HCT116 (cell line): ENCODE measurements at places on chromosomes 1 and 21. TPM values are rescaled to one million over a fixed set of nuclear protein-coding genes. Genes with fewer than 3 reads are reported as not detected.
A peak's percentile ranks its signal among the peaks of the same experiment; 100 is the strongest.

DNA sequence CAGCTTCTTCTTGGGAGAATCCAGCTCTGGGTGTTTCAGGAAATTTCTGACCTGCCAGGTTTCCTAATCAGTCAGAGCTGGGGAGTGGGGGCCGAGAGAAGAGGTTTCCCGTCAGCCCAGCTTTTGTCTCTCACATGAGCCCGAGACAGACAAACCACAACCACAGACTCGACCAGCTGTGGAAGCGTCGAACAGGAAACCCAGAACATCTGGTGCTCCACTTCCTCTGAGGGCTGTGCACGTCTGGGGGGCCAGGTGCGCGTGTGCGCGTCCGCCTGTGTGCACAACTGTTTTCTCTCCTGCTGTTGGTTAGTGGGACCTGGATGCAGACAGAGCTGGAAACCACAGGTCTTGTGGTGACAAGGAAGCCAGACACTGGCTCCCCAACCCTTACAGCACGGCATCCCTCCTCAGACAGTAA, 113.0 kb upstream of the SLC25A33 start:
- no peak for DNase-seq

PSMB2 gene
- 122 TPM for total RNA-seq

PLCH2 gene
- 2.0 TPM for total RNA-seq

DNA sequence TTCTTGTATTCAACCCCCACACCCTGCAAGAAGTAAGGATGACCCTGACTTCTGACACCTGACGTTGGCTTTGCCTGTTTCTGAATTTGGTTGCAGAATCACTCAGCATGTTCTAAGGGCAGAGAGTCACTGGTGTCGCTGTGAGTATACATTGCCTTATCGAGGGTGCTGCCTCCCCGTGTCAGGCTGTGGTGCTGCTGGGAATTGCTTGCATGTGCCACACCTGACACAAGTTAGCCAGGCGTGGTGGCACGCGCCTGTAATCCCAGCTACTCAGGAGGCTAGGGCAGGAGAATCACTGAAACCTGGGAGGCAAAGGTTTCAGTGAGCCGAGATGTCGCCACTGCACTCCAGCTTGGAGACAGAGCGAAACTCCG, 45.9 kb downstream of the WDR4 start:
- DNase-seq, result peak; percentile 10

GRCh38 chr21:41650526-41651145, 116.2 kb downstream of the RIPK4 start:
- no peak for DNase-seq

ELF3 gene
- total RNA-seq, result 200 TPM

DNA sequence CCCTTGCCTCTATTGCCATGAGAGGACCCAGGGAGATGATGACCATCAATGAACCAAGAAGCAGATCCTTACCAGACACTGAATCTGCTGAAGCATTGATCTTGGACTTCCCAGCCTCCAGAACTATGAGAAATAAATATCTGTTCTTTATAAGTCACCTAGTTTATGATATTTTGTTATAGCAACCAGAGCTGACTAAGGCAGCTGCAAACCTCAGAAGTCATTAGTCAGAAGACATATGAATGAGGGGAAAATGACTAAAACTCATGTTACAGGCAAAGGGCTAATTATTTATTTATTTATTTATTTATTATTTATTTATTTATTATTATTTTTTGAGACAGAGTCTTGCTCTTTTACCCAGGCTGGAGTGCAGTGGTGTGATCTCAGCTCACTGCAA, 321.1 kb downstream of the TGFB2 start:
- DNase-seq, result no peak

GRCh38 chr21:46618738-46619379, 14.0 kb upstream of the S100B start:
- no peak for DNase-seq

DNA sequence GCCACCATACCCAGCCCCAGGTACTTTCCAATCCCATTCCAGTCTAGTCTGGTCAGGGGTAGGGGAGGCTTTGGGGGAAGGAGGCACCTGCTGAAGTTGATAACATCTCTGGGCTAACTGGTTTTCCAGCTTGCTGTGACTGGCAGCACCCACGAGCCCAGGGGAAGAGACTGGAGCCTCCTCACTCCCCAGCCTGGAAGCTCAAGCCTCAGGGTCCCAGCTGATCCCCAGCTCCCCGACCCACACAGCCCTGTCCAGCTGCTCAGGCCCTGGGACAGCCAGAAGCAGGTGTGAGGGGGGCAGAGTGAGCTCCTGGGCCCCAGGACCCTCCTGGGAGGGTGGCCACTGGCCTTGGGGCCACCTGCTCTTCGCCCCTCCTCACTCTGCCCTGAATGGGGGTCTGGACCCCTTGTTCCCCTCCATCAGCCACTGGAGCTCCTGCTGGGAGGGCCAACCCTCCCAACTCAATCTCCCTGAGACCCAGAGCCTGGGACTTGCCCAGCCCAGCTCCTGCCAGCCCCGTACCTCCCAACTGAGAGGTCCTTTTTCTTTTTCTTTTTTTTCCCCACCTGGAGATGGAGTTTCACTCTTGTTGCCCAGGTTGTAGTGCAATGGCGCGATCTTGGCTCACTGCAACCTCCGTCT, 23.5 kb upstream of the RNU1-4 start:
- no peak for DNase-seq

RHBG gene
- total RNA-seq, result 5.7 TPM

DNA sequence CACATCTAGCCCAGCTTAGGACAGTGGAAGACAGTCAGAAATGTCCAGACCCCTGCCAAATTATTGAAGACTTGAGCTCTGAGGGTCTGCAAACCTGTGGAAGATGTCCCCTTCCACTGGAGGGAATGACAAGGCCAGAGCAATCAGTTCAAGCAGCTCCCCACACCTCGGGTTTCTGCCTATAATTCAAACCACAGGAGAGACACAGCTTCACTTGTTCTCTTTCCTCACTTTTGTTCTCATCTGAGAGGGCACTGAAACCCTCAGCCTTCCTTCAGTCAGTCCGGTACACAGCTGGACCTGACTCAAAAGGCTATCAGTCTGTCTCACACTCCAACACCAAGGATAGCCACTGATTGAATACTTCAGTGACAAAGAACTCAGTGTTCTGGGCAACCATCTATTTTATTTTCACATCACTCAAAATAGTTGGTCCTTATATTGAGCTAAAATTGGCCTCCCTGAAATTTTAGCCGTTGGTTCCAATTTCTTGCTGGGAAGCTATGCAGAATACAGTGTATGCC, 70.1 kb downstream of the TENT5C start:
- no peak for DNase-seq

DNA sequence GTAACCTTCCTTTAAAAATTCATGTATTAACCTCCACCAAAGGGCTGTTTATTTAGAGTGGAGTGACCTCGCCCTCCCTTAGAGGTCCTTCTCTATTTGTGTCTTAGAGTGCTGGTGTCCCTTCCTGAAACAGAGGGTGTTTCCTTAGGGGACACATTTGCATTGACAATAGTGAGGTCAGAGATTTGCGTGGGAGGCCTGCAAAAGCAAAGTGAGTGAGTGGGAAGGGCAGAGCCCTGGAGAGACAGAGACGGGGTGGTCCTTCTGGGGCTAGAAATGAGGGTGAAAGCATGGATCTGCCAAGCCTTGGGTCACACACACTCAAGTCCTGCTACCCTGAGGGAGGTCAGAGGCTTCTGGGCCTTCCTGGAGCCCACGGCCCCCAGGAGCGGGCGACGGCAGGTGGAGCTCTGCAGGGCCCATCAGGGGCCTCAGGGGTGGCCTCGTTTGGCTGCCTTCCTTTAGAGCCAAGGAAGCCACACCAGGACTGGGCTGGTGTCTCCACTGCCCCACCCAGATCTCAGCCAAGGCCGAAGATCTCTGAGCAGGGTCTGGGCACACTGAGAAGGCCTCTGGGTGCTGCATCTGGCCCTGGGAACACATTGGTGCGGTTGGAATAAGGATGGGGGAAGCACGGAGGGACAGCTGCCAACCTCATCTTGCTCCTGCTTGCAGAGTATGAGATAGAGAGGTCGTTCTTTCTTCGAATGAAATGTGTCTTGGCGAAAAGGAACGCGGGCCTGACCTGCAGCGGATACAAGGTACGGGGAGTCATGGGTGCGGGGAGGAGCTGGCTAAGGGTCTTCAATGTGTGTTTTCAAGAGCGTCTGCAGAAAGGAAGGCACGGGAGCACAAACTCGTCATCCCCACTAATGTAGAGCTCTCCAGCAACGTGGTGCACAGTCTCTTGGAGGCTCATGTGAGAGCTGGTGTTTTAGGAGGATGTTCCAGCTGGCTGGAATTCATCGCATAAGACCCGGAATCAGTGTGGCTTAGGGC, 23.8 kb downstream of the SIM2 start:
- DNase-seq, result no peak

DNA sequence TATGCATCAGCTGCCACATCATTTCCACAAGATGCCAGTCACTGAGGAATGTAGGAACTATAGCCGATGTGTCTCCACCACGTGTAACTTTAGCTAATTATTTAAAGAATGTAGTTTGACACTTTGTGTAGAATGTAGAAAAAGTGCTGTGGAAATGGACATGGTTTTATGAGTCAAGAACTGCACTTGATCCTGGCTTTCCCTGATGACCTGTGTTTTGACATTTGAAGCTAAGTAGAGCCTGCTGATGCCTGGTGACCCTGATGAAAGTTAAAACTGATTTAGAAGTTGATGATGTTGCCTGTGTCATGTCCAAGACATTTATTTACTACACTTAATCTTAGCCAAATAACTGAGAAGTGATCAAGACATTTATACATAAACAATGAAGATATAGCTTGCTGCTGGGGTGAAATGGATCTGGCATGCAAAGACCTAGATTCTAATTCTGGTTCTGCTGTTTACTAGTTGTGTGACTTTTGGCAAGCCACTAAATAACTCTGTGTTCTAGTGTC, 4.4 kb upstream of the OSBPL9 start:
- DNase-seq, result no peak
